Activated naive CD8-positive, alpha-beta T cell treated with anti-CD3 and anti-CD28 coated beads for 36 hours (primary cell): ENCODE measurements at places on chromosomes 6 and 20. TPM values are rescaled to one million over a fixed set of nuclear protein-coding genes. Genes with fewer than 3 reads are reported as not detected.
A peak's percentile ranks its signal among the peaks of the same experiment; 100 is the strongest.

The PDRG1 gene
- total RNA-seq = 22.0 TPM

The C6orf141 gene
- total RNA-seq = 0.33 TPM

The MATN4 gene
- 1.1 TPM for total RNA-seq

The EDN1 gene
- not detected for total RNA-seq

The CTAGE9 gene
- not detected for total RNA-seq

The PNPLA1 gene
- not detected for total RNA-seq

The NDUFAF4 gene
- 98.4 TPM for total RNA-seq

The BNIP5 gene
- not detected for total RNA-seq

The HM13 gene
- 142 TPM for total RNA-seq

The NRSN2 gene
- 11.2 TPM for total RNA-seq

GRCh38 chr6:74731204-74731603, 474.6 kb downstream of the COL12A1 start:
- H3K36me3 ChIP-seq = no peaks in the 10 kb centered on the region
- no peaks in the 10 kb centered on the region for H3K27me3 ChIP-seq
- H3K4me1 ChIP-seq = no peaks in the 10 kb centered on the region
- no peak overlapping the region for H3K4me3 ChIP-seq
- H3K27ac ChIP-seq = no peak overlapping the region
- no peak for DNase-seq

GRCh38 chr20:21096321-21097043, 9.7 kb downstream of the LINC00237 start:
- no peaks in the 10 kb centered on the region for H3K36me3 ChIP-seq
- peaks cover 92% of the 10 kb centered on the region for H3K27me3 ChIP-seq
- peaks cover 18% of the 10 kb centered on the region for H3K4me1 ChIP-seq
- no peak for DNase-seq

DNA sequence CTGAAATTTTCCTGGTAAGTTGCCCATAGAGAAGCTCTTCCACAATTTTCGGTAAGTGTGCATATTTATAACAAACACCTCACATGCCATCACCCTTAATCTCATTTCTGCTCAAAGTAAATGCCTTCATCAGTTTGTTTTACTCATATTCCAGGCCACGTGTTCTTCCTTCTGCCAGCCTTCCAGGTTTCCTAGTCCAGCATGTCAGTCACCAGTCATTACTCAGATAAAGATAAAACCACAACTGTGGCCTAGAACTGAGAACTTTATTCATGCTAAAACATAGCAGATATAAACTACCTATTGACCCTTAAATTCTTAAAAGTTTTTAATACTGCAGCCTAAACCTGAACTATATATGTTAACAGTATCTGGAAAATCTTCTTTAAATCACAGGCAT, 149.5 kb upstream of the SLC22A16 start:
- H3K36me3 ChIP-seq = no peaks in the 10 kb centered on the region
- H3K27ac ChIP-seq = no peak overlapping the region
- no peaks in the 10 kb centered on the region for H3K27me3 ChIP-seq

- H3K27me3 ChIP-seq = no peaks in the 10 kb centered on the region
- no peaks in the 10 kb centered on the region for H3K4me1 ChIP-seq
- no peak overlapping the region for H3K27ac ChIP-seq
- DNase-seq = no peak
- no peak overlapping the region for H3K4me3 ChIP-seq
These were observed 816.3 kb downstream of the DHX35 start for GRCh38 chr20:39778431-39778830.

GRCh38 chr20:64063389-64064144, 569 bp downstream of the TCEA2 start:
- peaks cover 32% of the 10 kb centered on the region for H3K4me1 ChIP-seq
- H3K4me3 ChIP-seq = peak overlapping the region; percentile 91
- no peaks in the 10 kb centered on the region for H3K27me3 ChIP-seq

DNA sequence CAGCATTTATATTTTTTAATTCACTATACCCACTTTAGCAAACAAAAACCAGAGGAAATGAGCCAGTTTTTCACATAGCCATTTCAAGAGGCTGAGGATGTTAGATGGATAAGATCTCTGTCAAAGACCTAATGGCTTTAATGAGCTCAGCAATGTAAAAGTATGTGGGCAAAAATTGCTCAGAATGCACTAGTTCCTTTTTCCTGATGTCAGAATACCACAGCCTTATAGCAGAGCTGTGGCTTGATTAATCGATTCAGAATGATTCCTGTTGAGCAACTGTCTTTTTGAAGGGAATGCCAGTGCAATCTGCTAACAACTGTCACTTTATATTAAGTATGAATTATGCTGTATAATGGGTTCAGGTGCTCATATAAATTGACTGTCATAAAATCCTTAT, 100.6 kb upstream of the HIVEP1 start:
- H3K36me3 ChIP-seq = no peaks in the 10 kb centered on the region
- peaks cover 3% of the 10 kb centered on the region for H3K4me1 ChIP-seq

DNA sequence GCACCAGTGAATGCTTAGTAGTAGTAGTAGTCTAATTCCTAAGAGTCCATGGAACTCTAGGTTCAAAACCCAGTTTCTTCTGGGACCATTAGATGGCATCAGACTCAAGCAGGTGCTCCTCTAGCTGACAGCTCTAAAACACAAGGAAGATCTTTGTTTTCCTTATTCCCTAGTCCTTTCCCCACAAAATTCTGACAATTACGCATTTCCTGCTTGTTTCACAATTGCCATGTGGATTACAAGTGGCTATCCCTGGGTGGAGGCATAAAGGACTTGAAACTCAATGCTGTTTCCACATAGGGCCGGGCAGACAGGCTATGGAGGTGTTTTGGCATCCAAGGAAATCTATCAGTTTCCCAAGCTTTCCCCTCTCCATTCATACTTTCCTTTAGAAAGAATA, 9.2 kb upstream of the HLA-DOB start:
- peaks cover 28% of the 10 kb centered on the region for H3K36me3 ChIP-seq
- peaks cover 36% of the 10 kb centered on the region for H3K4me1 ChIP-seq
- H3K27ac ChIP-seq = peak overlapping the region; percentile 63
- H3K4me3 ChIP-seq = no peak overlapping the region
- H3K27me3 ChIP-seq = no peaks in the 10 kb centered on the region

GRCh38 chr6:97438011-97438671, 155.1 kb upstream of the MMS22L start:
- no peak overlapping the region for H3K4me3 ChIP-seq
- DNase-seq = no peak
- H3K36me3 ChIP-seq = no peaks in the 10 kb centered on the region
- no peak overlapping the region for H3K27ac ChIP-seq
- H3K27me3 ChIP-seq = peaks cover 11% of the 10 kb centered on the region

DNA sequence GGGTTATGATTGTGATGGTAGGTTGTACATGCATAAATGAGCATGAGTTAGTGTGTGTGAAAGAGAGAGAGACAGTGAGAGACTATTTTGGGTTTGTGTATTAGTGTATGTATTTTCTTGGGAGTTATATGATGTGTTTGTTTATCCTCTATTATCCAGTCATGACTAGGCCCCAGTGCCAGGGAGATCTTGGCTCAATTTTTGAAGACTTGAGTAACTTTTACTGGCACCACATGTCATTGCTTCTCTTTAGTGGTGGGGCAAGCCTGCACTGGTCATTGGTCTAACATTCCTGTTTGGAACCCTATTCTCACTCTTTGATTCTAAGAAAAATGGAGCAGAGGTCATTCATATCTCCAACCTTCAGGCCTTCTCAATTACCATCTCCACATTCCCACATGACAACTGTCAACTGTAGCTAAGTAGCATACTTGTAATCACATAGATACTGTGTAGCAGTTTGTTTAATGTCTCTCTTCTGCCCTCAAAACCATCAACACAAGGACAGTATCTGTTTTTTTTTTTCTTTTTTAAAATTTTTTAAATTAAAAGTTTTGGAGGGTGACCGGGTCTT, 8.8 kb downstream of the L3MBTL1 start:
- peaks cover 7% of the 10 kb centered on the region for H3K36me3 ChIP-seq
- H3K27me3 ChIP-seq = peaks cover 5% of the 10 kb centered on the region
- no peak overlapping the region for H3K27ac ChIP-seq
- H3K4me3 ChIP-seq = no peak overlapping the region

DNA sequence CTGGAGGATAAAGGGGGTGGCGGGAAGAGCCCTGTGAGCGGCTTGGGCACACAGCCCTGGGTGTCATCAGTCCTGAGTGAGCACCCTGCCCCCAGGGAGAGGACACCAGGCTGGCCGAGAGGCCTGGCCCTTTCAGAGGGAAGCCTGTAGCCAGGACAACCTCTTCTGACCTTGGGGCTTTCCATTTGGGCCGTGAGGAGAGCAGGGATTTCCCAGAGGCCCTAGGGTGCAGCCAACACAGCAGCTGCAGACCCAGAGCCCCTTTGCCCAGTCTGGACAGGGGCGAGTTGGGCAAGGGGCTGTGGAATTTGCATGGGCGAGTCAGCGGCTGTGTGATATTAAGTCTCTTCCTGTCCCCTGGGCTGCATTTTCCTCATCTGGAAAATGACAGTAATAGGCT, 6.3 kb downstream of the MAP1LC3A start:
- H3K4me3 ChIP-seq = no peak overlapping the region
- no peak for DNase-seq
- no peaks in the 10 kb centered on the region for H3K36me3 ChIP-seq
- H3K4me1 ChIP-seq = no peaks in the 10 kb centered on the region
- H3K27ac ChIP-seq = no peak overlapping the region
- no peaks in the 10 kb centered on the region for H3K27me3 ChIP-seq

- peak overlapping the region; percentile 89 for H3K27ac ChIP-seq
- DNase-seq = peak; percentile 40
- peak overlapping the region; percentile 49 for H3K4me3 ChIP-seq
- H3K27me3 ChIP-seq = no peaks in the 10 kb centered on the region
These were observed 299.9 kb upstream of the SUPT3H start for GRCh38 chr6:45677381-45678284.

DNA sequence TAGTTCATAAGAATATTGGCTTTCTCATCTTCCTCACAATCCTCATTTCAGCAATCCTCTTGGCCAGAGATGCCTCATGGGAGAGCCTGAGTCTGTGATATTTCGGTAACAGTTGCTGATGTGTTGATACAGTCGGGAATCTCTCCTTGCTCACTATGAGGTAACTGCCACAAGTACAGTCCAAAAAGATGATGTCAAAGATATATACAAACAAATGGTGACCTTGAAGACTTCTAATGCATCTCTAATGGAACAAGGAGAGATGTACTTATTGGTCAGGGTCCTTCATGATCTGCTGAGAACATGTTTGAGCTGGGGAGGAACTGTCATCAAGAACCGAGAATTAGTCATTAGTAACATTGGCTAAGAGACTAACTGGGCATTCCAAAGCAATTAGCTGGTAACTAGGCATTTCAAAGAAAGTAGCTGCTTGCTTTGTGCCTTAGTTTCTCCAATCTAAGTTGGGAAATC, 56.1 kb downstream of the FILIP1 start:
- no peak overlapping the region for H3K4me3 ChIP-seq
- no peaks in the 10 kb centered on the region for H3K36me3 ChIP-seq
- H3K27me3 ChIP-seq = peaks cover 13% of the 10 kb centered on the region
- DNase-seq = no peak
- H3K27ac ChIP-seq = no peak overlapping the region

- H3K27me3 ChIP-seq = no peaks in the 10 kb centered on the region
- H3K27ac ChIP-seq = peak overlapping the region; percentile 95
- DNase-seq = peak; percentile 81
- peak overlapping the region; percentile 45 for H3K4me3 ChIP-seq
- peaks cover 32% of the 10 kb centered on the region for H3K36me3 ChIP-seq
These were observed 42.3 kb downstream of the HIVEP2 start for GRCh38 chr6:142902636-142903053.

GRCh38 chr6:44606504-44606903, 219.0 kb downstream of the CDC5L start:
- no peaks in the 10 kb centered on the region for H3K27me3 ChIP-seq
- no peaks in the 10 kb centered on the region for H3K4me1 ChIP-seq

GRCh38 chr6:164303102-164303964, 888.8 kb downstream of the QKI start:
- H3K36me3 ChIP-seq = no peaks in the 10 kb centered on the region
- no peak overlapping the region for H3K27ac ChIP-seq
- no peaks in the 10 kb centered on the region for H3K4me1 ChIP-seq

GRCh38 chr6:56570413-56571359, 72.0 kb downstream of the DST start:
- no peak for DNase-seq
- no peak overlapping the region for H3K4me3 ChIP-seq
- H3K27me3 ChIP-seq = peaks cover 4% of the 10 kb centered on the region
- H3K36me3 ChIP-seq = no peaks in the 10 kb centered on the region
- no peak overlapping the region for H3K27ac ChIP-seq

GRCh38 chr6:119612176-119612891, 262.8 kb upstream of the MAN1A1 start:
- H3K27ac ChIP-seq = no peak overlapping the region
- no peak overlapping the region for H3K4me3 ChIP-seq
- no peaks in the 10 kb centered on the region for H3K36me3 ChIP-seq

DNA sequence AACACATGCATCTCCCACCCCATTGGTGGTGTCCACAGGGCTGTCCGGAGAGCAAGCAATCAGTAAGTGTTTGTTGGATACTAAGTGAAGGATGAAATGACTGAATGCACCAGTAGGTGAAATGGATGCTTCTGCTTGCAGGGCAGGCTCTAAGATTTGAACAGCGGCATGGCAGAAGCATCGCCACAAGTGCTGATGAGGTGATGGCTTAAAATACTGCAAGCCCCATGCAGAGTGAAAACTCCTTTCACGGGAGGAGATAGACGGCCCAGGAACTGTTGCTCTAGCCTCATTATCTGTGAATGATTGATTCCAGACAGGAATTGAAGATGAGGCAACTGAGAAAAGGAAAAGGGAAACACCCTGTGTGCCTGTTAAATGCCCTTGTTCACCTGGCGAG, 158.9 kb downstream of the LY86 start:
- no peaks in the 10 kb centered on the region for H3K36me3 ChIP-seq
- H3K4me1 ChIP-seq = peaks cover 12% of the 10 kb centered on the region
- H3K27ac ChIP-seq = no peak overlapping the region
- no peaks in the 10 kb centered on the region for H3K27me3 ChIP-seq

DNA sequence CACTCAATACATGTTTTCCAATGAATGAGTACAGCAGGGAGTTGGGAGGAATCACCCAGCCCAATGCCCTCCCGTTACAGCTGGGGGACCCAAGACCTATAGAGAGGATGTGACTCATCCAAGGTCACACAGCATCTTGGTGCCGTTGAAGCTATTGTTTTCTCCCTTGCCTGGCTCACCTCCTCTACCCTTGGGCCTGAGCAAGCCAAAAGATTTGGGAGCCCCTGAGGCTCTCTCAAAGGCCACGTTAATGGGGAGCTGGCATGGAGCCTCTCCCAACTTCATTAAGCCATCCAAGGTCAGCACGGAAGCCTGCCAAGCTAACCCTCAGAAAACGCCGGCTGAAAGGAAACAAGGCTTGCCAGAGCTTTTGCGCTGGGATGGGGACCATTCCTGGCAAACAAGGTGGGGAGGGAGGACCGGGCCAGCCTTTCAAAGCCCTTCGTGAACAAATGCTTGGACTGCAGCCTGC, 30.4 kb downstream of the KCNB1 start:
- no peaks in the 10 kb centered on the region for H3K36me3 ChIP-seq
- H3K27ac ChIP-seq = no peak overlapping the region
- peaks cover 12% of the 10 kb centered on the region for H3K27me3 ChIP-seq
- no peak overlapping the region for H3K4me3 ChIP-seq

- H3K27ac ChIP-seq = no peak overlapping the region
- no peaks in the 10 kb centered on the region for H3K36me3 ChIP-seq
- H3K4me1 ChIP-seq = no peaks in the 10 kb centered on the region
- H3K4me3 ChIP-seq = no peak overlapping the region
- peaks cover 7% of the 10 kb centered on the region for H3K27me3 ChIP-seq
- DNase-seq = no peak
These were observed 17.2 kb upstream of the FAM50B start for GRCh38 chr6:3831761-3832530.

- peak overlapping the region; percentile 65 for H3K27ac ChIP-seq
- H3K4me3 ChIP-seq = no peak overlapping the region
- H3K36me3 ChIP-seq = peaks cover 56% of the 10 kb centered on the region
- no peak for DNase-seq
- H3K27me3 ChIP-seq = no peaks in the 10 kb centered on the region
These were observed 83.0 kb downstream of the RTN4IP1 start for GRCh38 chr6:106546261-106546690.

GRCh38 chr20:6636209-6637159, 131.0 kb upstream of the BMP2 start:
- no peak overlapping the region for H3K4me3 ChIP-seq
- no peak overlapping the region for H3K27ac ChIP-seq
- no peaks in the 10 kb centered on the region for H3K36me3 ChIP-seq
- no peaks in the 10 kb centered on the region for H3K4me1 ChIP-seq
- H3K27me3 ChIP-seq = no peaks in the 10 kb centered on the region
